ENCODE measurements at places on chromosomes 6 and 20.

DNA sequence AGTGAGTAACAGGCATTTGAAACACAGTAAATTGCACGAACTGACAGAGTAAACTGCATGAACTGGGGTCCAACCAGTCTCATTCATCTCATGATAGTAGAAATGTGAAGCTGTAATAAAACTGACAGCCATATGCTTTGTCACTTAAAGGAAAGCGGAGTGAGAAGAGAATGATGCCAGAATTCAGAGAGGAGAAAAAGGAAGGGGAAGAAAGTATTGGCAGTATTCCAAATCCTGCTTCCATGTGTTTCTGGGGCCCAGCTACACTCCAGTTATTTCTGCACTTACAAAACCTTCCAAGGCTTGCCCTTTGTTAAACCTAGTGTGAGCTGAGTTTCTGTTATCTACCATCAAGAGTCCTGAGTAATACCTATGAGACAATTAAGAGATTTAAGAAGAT is 17.2 kb downstream of the SNX14 start:
- DNase-seq: no peak

DNA sequence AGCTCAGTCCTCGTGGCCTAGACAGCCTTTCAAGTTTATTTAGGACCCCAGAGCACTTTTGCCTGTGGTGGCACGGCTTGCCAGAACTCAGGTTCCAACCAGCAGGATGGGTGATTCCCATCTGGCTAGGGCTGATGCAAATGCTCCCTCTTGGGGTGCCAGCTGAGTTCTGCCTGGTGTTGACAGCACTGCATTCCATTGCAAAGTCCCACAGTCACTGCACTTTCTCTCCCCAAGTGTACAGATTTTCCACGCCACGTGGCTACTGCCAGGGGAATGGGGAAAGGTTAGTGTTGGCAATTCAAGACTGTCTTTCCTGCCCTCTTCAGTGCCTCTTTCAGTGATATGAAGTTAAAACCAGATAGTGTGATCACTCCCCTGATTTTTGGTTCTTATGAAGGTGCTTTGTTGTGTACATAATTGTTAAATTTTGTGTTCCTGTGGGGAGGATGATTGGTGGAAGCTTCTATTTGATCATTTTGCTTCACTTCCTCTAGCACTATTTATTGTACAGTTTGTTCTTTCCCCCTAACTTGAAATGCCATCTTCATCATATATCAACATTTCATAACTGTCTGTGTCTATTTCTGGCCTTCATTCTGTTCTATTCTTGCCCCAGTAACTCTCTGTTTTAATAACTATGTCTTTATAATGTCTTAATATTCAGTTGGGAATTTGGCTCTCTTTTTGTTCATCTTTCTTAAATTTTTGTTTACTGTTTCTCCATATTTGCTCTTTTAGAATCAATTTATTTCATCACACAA is 86.2 kb downstream of the CFAP61 start:
- DNase-seq: no peak

- no peak for DNase-seq
Observed at GRCh38 chr6:37168811-37169495, 999 bp upstream of the PIM1 start.

- no peak for DNase-seq
Observed at GRCh38 chr6:129248946-129249345, 366.0 kb downstream of the LAMA2 start.

GRCh38 chr6:120378582-120379220 is 955.6 kb downstream of the TBC1D32 start:
- no peak for DNase-seq

GRCh38 chr20:58746620-58747019 is 54.0 kb downstream of the NPEPL1 start:
- DNase-seq: no peak

GRCh38 chr6:33112148-33112547 is 36.4 kb downstream of the HLA-DPB1 start:
- DNase-seq: no peak

DNA sequence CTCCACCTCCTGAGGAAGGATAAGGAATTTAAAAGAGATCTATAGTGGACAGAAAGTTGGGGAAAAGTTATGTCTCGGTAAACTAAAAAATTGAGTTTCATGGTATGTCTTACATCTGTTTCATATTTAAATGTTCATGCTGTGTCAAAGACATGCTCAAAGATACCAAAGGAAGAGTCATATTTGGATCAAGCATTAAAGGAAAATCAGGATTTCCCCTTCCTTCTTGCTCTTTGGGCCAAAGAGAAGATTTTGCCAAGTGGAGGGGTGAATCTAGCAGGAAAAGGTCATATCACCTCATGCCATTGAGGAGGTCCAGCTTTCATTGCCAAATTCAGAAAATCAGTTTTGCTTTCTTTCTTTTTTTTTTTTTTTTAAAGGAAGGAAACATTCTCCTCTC is 192.4 kb downstream of the OGFRL1 start:
- DNase-seq: no peak

GRCh38 chr20:23868321-23868720 is 11.2 kb downstream of the CST5 start:
- no peak for DNase-seq

DNA sequence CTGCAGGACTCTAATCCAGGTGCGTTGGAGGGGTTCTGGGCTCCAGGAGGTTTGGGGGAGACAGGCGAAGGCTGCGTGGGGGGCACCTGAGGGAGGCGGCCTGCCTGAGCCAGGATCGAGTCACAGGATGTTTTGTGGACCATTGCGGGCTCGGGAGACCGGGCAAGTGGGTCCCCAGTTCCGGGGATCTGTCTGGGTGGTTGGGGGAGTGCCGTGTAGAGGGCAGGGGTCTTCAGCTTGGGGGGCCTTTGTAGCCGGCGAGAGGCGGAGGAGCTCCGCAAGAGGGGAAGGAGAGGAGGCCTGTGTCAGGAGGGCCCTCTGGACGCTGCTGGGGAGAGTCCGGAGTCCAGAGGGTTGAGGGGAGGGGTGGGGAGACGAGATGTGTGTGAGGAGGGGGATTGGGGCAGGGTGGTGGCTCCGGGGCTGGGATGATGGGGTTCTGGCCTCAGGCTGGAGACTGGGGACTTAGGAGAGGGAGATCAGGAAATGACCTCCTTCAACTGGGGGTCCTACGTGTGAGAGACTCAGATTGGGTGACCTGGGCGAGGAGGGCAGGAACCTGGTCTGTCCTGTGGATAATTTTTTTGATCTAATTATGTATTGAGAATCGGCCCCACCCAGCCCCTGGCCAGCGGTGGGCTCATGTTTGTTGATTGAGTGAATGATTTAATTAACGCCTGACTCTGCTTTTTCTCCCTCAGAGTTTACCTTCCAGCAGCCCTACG is 505 bp downstream of the SNAI1 start:
- DNase-seq: no peak

DNA sequence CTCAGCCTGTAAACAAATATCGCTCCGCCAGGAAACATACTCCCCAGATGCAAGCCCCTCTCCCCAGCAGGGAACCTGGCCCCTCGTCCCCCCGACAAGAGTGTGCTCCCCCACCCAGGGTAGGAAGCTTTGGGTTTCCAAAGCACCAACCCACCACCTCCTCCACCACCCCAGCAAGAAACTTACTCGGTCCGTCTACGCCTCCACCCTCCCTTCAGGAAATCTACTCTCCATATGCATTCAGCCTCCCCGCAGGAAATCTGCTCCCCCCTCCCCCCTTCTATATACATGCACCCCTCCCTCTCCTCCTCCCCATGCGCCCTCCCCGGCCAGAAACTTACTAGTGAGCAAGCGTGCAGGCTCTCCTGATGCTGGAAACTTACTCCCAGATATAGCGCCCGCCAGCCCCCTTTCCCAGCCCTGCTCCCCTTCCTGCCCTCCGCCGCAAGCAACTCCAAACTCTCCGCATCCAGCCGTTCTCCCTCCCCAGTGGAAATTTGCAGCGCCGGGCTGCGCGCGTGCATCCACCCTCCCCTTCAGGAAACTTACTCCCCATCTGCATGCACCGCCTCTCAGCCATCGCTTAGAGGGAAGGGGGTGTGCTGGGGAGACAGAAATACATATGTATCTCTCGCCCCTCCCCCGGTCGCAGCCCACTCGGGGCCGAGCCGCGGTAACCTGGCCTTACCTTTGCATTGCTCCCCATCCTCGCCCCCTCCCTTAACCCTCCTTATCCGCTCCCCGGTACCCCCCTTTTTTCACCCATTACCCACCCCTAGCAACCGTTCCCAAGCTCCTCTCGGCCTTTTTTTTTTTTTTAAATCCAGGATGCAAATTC is at the start of gene TRERF1:
Gene TRERF1 (minus strand): TSS at position 594 of the 838 bp plus-strand sequence. CDS start 182,336 bp downstream, outside the sequence.
- peak; percentile 82 for DNase-seq

DNA sequence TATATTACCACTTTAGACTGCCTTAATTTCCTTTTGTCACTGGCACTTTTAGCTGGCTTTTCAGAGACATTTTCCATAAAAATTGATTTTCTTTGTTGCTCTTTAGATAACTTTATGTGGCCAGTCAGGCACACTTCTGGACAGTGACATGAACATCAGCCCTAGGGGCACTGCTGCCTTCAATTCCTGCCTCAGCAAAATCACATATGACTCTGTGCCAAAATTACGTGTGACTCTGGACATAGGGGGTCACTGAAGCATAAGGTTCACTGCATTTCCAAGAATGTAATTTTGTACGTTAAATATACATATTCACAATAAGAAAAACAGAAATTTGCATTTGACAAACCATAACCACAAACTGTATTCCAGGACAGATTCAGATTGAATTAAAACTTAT is 66.5 kb downstream of the ESF1 start:
- DNase-seq: no peak

DNA sequence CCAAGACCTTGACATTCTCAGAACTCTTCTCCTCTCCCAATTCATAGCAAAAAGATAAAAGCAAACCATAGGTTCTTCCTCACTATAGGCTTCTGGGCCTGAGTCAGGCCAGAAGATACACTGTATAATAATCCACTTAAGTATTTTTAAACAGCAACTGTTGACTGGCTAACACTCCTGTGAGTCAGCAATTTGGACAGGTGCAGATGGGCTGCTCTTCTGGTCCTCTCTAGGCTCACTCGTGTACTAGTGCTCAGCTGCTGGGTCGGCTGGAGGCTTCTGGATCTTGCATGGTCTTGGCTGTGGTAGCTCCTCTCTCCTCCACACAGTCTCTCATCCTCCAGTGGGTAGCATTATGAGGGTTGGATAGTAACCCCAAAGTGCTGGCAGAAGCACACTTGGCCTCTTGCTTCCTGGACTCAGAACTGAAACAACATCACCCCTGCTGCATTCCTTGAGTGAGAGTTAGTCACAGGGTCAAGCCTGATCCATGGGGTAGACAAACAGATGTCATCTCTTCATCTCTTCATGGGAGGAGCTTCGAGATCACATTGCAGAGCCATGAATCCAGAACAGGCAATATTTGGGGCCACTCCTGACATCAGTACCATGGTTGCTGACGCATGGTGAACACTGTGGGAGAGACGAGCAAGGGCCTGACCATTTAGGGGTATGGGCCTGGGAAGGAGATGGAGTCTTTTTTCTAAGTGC is 86.9 kb downstream of the C6orf118 start:
- no peak for DNase-seq

Data from activated CD8-positive, alpha-beta memory T cell treated with anti-CD3 and anti-CD28 coated beads for 24 hours (primary cell).